ENCODE measurements at places on chromosomes 1 and 21.

GRCh38 chr1:227170361-227171166, 147.7 kb downstream of the CDC42BPA start:
- no peak for DNase-seq

- no peak for DNase-seq
Observed at GRCh38 chr1:186009039-186009737, 275.0 kb downstream of the HMCN1 start.

DNA sequence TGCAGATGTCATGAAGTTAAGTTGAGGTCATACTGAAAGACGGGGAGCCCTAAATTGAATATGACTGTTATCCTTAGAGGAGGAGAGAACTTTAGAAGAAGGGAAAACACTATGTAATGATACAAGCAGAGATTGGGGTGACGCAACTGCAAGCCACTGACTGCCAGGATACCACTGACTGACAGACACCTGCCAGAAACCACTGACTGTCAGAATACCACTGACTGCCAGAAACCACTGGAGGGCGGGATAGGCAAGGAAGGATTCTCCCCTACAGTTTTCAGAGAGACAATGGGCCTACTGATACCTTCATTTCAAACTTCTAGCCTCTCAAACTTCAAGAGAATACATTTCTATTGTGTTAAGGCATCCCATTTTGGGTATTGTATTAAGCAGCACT, 388.7 kb downstream of the USH2A start:
- no peak for DNase-seq

GRCh38 chr1:34726861-34727260, 28.0 kb upstream of the GJB5 start:
- no peak for DNase-seq

Data from stimulated activated CD8-positive, alpha-beta memory T cell treated with anti-CD3 and anti-CD28 coated beads, Interleukin-7, amount 100 ng/mL, for 24 hours (primary cell).